ENCODE measurements at places on chromosomes 3 and 15.
A peak's percentile ranks its signal among the peaks of the same experiment; 100 is the strongest.

- H3K4me1 ChIP-seq, result no peaks in the 10 kb centered on the region
- no peak overlapping the region for H3K27ac ChIP-seq
- peaks cover 4% of the 10 kb centered on the region for H3K27me3 ChIP-seq
- no peak overlapping the region for H3K4me3 ChIP-seq
- DNase-seq, result no peak
Measured at GRCh38 chr15:53401503-53401902, 358.0 kb downstream of the WDR72 start.

DNA sequence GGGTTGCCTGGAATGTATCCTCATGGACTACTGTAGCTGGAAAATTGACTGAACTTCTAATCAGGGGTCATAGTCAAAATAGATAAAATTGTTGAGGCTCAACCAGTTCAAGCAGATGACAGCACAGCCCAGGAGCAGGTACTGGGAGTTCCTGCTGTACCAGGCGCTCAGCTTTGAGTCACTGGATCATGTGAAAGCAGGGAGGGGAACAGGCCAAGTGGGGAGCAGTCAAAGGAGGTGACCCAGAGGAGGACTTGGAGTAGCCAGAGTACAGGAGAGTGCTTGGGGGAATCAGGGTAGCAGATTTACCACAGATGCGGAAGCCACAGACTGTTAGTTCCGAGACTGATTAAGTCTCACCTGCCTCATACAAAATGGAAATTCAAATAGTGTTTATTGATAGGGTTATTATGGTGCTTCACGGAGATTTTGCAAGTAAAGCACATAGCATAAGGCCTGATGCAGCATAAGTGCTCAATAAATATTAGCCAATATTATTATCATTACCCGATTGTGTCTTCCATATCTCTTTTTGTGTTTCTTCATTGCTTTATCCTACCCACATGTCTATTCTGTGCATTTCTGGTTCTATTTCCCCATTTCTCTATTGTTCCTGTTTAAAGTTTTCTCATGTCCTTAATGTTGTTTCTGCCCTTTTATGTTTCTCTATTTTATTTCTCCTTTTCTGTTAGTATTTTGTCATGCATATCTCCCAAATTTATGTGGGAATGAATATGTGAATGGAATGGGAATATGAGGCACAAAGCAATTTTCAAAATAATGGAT lies 369.2 kb upstream of the MCTP2 start:
- H3K36me3 ChIP-seq, result peaks cover 2% of the 10 kb centered on the region
- peak overlapping the region; percentile 24 for H3K27ac ChIP-seq
- peaks cover 24% of the 10 kb centered on the region for H3K27me3 ChIP-seq
- H3K4me3 ChIP-seq, result peak overlapping the region; percentile 28
- peaks cover 20% of the 10 kb centered on the region for H3K4me1 ChIP-seq

DNA sequence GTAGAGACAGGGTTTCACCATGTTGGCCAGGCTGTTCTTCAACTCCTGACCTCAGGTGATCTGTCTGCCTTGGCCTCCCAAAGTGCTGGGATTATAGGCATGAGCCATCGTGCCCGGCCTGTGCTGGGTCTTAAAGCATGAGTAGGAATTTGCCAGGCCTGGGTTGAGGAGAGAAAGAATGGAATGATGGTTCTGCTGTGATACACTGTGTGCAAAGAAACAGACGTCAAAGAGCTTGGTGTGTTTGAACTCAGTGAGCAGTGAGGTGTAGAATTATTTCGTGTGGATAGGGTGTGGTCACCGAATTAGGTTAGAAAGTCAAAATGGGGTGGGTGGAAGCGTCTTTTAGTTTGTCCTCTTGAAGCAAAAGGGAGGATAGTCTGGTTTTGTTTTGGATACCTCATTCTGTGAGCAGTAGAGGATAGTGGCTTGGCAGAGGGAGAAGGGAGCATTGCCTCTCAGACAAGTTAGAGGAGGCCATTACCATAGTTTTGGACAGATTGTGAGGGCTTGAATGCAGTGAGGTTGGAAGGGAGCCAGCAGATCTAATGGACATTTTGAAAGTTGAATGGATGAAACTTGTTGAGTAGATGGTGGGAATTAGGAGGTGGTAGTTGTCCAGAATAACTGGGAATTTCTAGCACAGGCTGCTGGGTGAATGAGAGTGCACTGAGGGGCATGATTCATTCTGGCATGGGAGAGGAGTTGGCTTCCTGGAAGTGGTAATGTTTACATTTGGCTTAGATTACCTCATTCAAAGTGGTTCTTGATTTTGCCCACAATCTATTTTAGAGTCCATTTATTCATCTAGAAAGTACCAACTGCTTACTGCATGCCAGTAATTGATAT lies 27.2 kb downstream of the AKAP13 start:
- peaks cover 50% of the 10 kb centered on the region for H3K4me1 ChIP-seq
- H3K27me3 ChIP-seq, result no peaks in the 10 kb centered on the region
- H3K36me3 ChIP-seq, result no peaks in the 10 kb centered on the region
- H3K27ac ChIP-seq, result peak overlapping the region; percentile 4

- H3K4me3 ChIP-seq, result no peak overlapping the region
- H3K27me3 ChIP-seq, result peaks cover 33% of the 10 kb centered on the region
- no peak overlapping the region for H3K27ac ChIP-seq
Measured at GRCh38 chr3:182605882-182606611, 187.3 kb upstream of the ATP11B start.

- H3K4me3 ChIP-seq, result peak overlapping the region; percentile 98
- H3K4me1 ChIP-seq, result peaks cover 70% of the 10 kb centered on the region
- H3K36me3 ChIP-seq, result peaks cover 4% of the 10 kb centered on the region
- no peak for DNase-seq
- H3K27me3 ChIP-seq, result no peaks in the 10 kb centered on the region
Measured at GRCh38 chr15:64842986-64843561, 1.4 kb downstream of the PLEKHO2 start.

GRCh38 chr15:52784799-52785671 lies 5.1 kb downstream of the ONECUT1 start:
- peaks cover 2% of the 10 kb centered on the region for H3K36me3 ChIP-seq
- DNase-seq, result no peak
- H3K27ac ChIP-seq, result no peak overlapping the region
- peaks cover 87% of the 10 kb centered on the region for H3K27me3 ChIP-seq
- H3K4me1 ChIP-seq, result peaks cover 17% of the 10 kb centered on the region

DNA sequence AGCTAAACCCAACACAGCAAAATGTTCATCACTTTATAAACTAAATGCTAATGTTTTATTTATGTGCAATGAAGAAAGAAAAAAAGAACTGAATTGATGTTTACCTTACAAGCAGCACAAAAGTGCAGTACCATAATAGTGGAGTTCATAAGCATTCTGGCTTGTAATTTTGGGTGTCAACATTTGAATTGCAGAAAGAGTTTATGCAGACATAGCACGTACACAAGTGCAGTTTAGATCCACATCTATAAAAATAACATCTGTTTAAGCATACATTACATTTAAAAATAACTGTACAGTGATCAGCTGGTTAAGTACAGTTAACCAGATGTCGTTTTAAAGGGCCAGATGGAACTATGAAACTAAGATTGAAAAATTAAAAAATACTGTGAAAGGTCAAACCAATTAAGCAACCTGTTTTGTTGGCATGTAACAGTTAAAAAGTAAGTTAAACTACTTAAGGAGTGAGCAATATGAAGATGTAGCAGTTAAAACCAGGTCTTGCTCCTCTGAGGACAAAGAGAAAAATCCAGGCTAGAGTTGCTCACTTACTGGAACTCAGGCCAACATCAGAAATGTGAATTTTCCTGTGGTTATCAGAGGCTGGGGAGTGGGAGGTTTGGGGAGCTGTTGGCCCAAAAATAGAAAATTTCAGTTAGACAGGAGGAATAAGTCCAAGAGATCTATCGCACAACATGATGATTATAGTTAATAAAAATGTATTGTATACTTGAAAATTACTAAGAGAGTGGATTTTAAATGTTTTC lies 204.9 kb upstream of the MDFIC2 start:
- no peak overlapping the region for H3K27ac ChIP-seq
- no peaks in the 10 kb centered on the region for H3K4me1 ChIP-seq

- peaks cover 5% of the 10 kb centered on the region for H3K4me1 ChIP-seq
- peaks cover 3% of the 10 kb centered on the region for H3K36me3 ChIP-seq
- peak overlapping the region; percentile 25 for H3K4me3 ChIP-seq
- no peak for DNase-seq
- peak overlapping the region; percentile 41 for H3K27ac ChIP-seq
Measured at GRCh38 chr15:73258271-73259108, 110.3 kb downstream of the HCN4 start.

DNA sequence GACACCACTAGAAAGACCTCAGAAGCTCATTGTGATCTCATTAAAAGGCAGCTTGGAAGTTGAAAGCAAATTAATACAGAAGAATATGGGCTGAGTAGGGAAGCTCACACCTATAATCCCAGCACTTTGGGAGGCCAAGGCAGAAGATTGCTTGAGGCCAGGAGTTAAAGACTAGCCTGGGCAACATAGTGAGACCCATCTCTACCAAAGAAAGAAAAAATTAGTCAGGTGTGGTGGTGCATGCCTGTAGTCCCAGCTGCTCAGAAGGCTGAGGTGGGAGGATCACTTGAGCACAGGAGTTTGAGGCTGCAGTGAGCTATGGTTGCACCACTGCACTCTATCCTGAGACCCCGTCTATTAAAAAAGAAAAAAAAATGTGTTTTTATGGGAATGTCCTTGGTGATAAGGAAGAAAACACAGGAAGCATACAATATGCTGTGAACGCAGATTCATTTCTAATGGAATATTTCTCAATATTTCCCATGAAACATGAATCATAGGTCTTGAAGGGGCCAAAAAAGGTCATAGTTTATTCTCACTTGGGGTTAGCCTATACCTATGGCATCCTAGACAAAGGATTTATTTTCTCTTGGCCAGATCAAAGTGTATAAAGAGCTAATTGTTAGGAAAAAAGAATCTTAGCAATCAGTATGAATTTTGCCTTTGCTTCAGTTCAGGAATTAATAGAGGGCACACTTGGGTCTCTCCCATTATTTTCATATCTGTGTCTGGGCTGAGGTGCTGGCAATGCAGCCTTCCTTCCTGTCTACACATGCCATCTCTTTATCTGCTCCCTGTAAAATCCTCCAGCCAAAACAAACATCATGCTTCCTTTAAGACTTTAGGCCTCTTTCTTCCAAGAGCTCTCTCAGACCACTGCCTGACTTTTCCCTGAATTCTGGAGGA lies 98.2 kb downstream of the FNDC3B start:
- peak overlapping the region; percentile 3 for H3K4me3 ChIP-seq
- no peak for DNase-seq
- H3K4me1 ChIP-seq, result peaks cover 35% of the 10 kb centered on the region
- peaks cover 2% of the 10 kb centered on the region for H3K36me3 ChIP-seq
- no peaks in the 10 kb centered on the region for H3K27me3 ChIP-seq
- H3K27ac ChIP-seq, result peak overlapping the region; percentile 98

- peaks cover 63% of the 10 kb centered on the region for H3K4me1 ChIP-seq
- H3K27me3 ChIP-seq, result no peaks in the 10 kb centered on the region
- H3K36me3 ChIP-seq, result peaks cover 6% of the 10 kb centered on the region
Measured at GRCh38 chr3:4588466-4588865, 95.3 kb downstream of the ITPR1 start.

DNA sequence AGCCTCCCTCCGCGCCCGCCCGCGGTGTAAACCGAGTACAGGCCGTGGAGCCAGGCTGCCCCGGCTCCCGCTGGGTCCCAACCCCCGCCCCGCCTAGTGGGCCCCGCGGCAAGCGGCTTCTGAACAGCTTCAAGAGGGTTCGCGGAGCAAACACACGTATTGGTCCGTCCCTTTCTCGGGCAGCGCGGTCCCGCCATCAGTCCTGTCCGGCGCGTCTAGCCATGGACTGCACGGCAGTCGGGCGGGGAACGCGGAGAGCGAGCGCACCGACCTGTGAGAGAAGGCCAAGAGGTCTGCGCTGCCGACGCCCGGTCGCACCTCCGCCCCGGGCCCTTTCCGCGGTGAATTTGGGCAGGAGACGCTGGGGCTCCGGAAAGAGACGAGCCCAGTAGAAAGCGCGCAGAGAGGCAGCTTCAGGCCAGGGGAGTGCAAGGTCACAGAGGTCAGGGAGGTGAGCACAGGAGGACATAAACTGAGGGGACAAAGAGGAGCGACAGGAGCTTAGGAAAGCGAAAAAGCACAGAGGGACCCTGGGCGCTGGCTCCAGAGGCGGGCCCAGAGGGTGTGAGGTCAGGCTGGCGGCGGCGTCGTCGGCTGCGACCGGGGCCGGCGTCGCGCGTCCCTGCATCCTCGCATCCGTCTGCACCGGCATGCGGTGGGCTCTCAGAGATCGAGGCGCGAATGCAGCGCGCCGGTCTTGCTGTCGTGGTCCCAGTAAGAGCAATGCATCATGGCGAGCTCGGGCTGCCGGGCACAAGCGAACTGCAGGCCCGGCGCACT lies 1.8 kb downstream of the FOXL2 start:
- H3K27me3 ChIP-seq, result peaks cover 80% of the 10 kb centered on the region
- peaks cover 9% of the 10 kb centered on the region for H3K36me3 ChIP-seq
- peaks cover 27% of the 10 kb centered on the region for H3K4me1 ChIP-seq
- no peak for DNase-seq
- no peak overlapping the region for H3K27ac ChIP-seq
- peak overlapping the region; percentile 94 for H3K4me3 ChIP-seq

DNA sequence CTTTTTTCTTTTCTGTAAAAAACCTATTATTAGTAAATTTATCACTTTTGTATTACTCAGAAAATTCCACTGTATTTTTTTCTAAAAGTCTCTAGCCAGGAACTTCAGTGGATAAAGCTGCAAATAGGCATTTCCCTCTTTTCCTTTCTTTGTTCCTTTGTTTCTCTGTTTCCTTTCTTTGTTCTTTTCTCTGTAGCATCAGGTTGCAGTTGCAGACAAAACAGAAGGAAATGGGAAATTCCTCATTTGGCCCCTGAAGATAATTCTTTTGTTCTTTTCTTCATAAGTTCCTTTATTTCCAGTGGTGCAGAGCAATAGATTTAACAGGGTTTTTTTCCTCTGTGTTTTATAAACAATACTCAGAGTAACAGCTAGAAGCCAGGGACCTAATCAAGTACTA lies 416.5 kb downstream of the TBL1XR1 start:
- no peaks in the 10 kb centered on the region for H3K27me3 ChIP-seq
- no peak for DNase-seq
- H3K36me3 ChIP-seq, result no peaks in the 10 kb centered on the region
- H3K27ac ChIP-seq, result no peak overlapping the region
- no peak overlapping the region for H3K4me3 ChIP-seq

GRCh38 chr15:79394231-79394630 lies 37.9 kb upstream of the MINAR1 start:
- no peaks in the 10 kb centered on the region for H3K4me1 ChIP-seq
- H3K27ac ChIP-seq, result no peak overlapping the region
- H3K4me3 ChIP-seq, result no peak overlapping the region
- DNase-seq, result no peak
- H3K36me3 ChIP-seq, result peaks cover 5% of the 10 kb centered on the region
- H3K27me3 ChIP-seq, result peaks cover 4% of the 10 kb centered on the region

DNA sequence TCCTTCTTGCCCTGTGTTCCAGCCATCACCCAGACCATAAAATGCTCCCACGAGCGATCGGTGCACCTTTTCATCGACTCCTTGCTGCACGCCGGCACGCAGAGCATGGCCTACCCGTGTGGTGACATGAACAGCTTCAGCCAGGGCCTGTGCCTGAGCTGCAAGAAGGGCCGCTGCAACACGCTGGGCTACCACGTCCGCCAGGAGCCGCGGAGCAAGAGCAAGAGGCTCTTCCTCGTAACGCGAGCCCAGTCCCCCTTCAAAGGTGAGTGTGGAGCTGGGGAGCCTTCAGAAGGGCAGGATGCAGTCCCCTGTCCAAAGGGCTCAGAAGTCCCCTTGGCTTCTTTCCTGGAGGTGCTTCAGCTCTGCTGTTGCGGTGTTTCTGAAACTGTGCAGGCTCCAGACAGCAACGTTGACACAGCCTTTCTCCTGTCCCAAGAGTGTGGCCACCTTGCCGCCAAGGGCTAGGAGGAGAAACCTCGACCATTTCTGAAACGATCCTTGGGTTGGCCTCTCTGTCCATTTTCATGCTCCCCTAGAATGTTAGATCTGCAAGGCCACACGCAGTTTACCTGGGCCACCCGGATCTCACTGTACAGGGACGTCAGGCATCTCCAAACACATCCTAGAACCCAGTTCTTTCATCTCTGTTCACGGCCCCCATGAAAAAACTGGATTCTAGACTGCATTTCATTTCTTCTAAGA lies 116.7 kb downstream of the LIPC start:
- no peak overlapping the region for H3K27ac ChIP-seq
- H3K4me1 ChIP-seq, result peaks cover 32% of the 10 kb centered on the region

All from T-helper 17 cell (primary cell).